ENCODE measurements at places on chromosomes 11 and 22.

DNA sequence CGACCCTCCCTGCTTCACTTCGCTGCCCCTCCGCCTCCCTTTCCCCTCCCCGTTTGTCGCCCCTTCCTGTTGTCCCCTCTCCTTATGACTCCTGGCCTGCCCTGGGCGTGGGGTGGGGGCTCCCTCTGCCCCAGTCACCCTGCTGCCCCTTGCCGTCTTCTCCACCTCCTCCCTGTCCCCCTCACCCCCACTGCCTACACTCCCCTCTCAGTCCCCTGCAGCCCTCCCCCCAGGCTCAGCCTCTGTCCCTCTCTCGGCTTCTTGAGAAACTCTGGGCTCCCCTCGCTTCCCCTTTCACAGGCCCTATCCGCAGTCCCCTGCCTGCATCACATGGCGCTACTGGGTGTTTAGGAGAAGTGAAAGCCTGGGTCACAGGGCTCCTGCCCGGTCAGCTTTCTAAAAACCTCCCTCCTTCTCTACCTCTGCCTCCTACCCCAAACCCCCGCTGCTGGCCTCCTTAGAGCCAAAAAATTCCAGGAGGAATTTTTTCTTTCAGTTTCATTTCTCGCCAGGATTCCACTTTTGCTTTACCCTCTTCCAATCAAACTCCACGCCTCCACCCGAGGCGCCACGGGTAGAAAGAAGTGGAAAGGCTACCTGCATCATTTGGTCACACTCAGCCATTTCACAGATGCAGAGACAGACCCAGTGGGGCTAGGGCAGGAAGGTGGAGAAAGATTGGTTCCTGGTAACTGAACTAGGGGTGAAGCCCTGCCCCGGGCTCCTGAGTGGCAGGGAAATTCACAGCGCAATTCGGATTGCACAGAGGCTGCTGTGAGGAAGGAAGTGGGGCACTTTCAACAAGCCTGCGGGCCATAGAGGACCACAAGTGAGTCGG lies at the start of gene SLC15A3:
Gene SLC15A3 (minus strand): TSS at position 273 of the 838 bp plus-strand sequence. CDS start 625 bp downstream, outside the sequence.
- H3K4me1 ChIP-seq = peaks cover 26% of the 10 kb centered on the region
- H3K27me3 ChIP-seq = peaks cover 30% of the 10 kb centered on the region
- no peaks in the 10 kb centered on the region for H3K36me3 ChIP-seq

DNA sequence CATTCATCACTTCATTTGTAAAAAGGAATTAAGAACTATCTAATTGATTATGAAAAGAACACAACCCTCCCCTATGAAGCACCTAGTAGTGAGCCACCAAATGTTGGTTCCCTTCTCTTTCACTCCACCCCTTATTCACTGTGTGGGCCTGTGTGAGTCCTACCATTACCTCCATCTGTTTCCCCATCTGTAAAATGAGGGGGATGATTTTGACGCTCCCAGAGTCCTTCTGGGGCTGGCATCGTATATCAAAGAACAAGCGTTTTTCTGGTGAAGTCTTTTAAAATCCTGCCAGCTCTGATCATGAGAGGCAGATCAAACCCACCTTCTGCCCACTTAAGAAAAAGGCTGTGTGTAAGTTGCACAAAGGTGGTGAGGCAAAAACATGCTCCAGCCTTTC lies 96.6 kb upstream of the SEZ6L start:
- H3K27me3 ChIP-seq = no peaks in the 10 kb centered on the region
- H3K27ac ChIP-seq = no peak overlapping the region
- H3K4me3 ChIP-seq = no peak overlapping the region
- DNase-seq = no peak
- peaks cover 25% of the 10 kb centered on the region for H3K4me1 ChIP-seq

DNA sequence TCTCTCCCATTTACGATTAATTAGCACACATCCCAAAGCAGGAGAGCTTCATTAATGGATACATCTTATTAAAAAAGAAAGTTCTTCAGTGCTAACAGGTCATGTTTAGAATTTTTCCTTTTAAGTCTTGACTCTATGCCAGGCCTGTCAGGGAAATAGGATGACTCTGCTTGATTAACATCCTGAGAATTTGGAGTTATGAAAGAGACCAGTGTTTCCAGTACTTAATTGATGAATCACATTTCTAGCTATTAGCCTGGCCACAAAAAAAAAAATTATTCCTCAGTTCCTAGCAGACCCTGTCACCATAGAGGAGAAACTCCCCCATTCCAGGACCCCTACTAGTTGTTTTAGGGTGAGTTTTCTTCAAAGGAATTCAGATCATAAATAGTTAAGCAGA lies 23.6 kb upstream of the ME3 start:
- no peak for DNase-seq
- no peak overlapping the region for H3K27ac ChIP-seq
- no peaks in the 10 kb centered on the region for H3K4me1 ChIP-seq
- no peaks in the 10 kb centered on the region for H3K36me3 ChIP-seq
- no peaks in the 10 kb centered on the region for H3K27me3 ChIP-seq

DNA sequence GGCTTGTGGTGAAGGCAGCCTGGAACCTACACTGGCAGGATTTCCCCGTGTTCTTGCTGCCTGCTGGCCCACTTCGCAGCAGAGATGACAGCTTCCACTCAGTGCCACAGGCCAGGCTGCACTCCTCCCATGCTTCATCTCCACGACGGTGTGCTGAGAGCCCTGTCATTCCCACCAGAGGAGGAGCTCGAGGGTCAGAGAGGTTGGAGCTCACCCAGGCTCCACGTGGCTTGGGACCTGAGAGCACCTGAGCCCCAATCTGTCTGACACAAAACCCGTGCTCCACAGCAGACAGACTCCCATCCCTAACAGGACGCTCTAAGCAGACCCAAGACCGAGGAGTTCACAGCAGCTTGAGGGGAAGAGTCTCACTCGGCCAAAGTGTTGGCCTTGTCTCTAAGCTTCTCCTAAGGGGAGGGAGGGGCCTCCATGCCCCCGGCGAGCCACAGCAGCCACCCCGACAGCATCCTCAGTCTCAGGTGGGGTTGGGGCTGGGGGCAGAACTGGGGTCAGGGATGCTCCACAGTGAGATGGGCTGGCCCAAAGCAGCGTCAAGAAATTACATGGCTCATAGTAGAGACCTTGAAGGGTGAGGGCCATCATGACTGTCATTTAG lies 10.7 kb downstream of the LRFN4 start:
- no peak overlapping the region for H3K27ac ChIP-seq
- no peak overlapping the region for H3K4me3 ChIP-seq
- no peaks in the 10 kb centered on the region for H3K36me3 ChIP-seq
- no peaks in the 10 kb centered on the region for H3K4me1 ChIP-seq
- peak; percentile 52 for DNase-seq

DNA sequence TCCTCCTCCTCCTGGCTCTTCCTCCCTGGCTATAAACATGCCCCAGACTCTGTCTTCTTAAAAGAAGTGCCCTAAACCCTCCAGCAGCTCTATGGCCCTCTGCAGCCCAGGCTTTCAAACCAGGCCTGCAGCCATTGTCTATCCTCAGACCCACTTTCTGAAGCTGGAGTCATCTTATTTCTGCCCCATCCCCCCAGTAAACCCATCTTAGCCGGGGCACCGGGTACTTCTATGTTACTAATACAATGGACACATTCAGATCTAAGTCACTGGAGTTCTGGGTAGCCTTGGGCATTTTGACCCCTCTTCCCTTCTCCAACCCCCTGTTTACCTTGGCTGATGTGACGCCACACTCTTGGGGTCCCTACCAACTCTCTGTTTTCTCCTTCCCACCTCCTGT lies 29.7 kb upstream of the CACNG2 start:
- no peaks in the 10 kb centered on the region for H3K4me1 ChIP-seq
- no peaks in the 10 kb centered on the region for H3K36me3 ChIP-seq
- no peak for DNase-seq
- no peak overlapping the region for H3K27ac ChIP-seq
- H3K27me3 ChIP-seq = no peaks in the 10 kb centered on the region

GRCh38 chr11:76501526-76502202 lies 56.8 kb downstream of the EMSY start:
- H3K27ac ChIP-seq = no peak overlapping the region
- no peaks in the 10 kb centered on the region for H3K36me3 ChIP-seq
- no peak overlapping the region for H3K4me3 ChIP-seq
- H3K27me3 ChIP-seq = no peaks in the 10 kb centered on the region
- no peak for DNase-seq
